ENCODE measurements at places on chromosomes 6 and 20.

GRCh38 chr6:43744491-43744890, 25.5 kb upstream of the VEGFA start:
- DNase-seq = no peak

DNA sequence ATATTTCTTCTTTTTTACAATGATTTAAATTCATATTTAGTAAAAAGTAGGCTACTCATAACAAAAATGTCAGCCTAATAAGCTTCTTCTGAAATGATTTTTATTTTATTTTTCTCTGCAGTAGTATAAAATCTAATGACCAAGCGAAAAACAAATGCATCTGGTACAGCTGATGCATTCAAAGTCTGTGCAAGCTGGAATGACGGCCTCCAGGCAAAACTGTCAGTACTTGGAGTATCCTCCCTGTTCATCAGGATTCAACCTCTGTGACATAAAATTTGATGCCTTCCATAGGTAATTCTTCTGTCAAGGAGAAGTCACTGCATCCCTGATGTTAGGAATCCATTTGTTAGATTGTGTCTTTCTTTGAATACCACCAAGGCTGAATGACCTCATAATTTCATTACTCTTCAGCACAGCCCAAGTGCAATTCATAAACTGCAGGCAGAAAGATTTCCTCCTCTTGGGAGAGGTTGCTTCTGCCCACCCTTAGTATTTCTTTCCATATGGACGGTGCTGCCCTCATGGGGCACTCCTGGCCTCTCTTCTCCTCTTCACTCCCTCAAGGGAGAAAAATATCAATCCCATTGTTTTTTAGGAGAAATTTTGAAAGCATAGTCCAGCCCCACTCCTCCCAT, 146.4 kb upstream of the STXBP5 start:
- no peak for DNase-seq

GRCh38 chr6:35718911-35719381, 17.9 kb upstream of the ARMC12 start:
- peak; percentile 35 for DNase-seq

DNA sequence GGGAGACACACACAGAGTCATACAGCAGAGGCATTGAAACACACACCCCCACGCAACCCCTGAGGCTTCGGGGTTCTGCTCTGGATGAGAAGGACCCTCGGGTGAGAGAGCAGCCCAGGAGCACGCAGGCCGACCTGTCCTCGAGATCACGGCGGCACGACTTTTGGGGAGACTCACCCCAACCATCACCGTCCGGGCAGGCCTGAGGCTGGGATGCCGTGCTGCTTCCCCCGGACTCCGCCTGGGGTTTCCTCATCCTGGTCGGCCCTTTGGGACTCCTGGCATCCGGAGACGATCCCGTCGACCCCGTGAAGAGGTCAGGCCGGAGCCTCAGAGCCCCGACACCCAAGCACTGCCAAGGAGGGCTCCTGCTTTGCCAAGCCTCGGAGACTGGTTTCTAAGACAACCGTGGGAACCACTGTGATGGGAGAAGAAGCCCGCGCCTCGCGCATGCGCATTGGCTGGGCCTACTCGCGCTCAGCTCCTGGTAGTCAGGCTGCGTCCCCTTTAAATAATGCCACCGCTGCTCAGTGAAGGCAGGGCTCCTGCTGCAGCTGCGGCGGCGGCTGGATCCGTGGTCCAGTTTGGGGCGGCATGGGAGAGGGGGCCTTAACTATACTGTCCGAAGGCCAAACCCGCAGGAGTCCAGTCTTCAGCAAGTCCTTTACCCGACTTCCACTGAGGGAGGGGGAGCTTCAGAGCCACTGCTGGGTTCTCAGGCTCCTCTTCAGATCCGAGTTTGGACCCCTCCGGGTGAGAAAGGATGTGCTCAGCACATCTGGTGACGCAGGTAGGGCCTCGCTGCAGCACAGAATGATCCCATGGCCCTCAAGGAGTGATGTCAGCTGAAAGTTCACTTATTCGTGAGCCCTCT, 171.4 kb upstream of the ZNF337 start:
- peak; percentile 76 for DNase-seq

GRCh38 chr6:92577077-92577719, 842.2 kb downstream of the EPHA7 start:
- DNase-seq = no peak

- DNase-seq = no peak
Observed at GRCh38 chr6:43465948-43466347, 10.6 kb upstream of the DLK2 start.

- no peak for DNase-seq
Observed at GRCh38 chr20:36865076-36865860, 10.7 kb upstream of the TLDC2 start.
